ENCODE measurements at places on chromosomes 12 and 14. TPM values are rescaled to one million over a fixed set of nuclear protein-coding genes. Genes with fewer than 3 reads are reported as not detected.

SRRM4 gene
- not detected for total RNA-seq

TMTC2 gene
- total RNA-seq = 28.8 TPM

OR4E2 gene
- total RNA-seq = not detected

PTPRQ gene
- total RNA-seq = 0.66 TPM

FIGNL2 gene
- total RNA-seq = 0.29 TPM

DNA sequence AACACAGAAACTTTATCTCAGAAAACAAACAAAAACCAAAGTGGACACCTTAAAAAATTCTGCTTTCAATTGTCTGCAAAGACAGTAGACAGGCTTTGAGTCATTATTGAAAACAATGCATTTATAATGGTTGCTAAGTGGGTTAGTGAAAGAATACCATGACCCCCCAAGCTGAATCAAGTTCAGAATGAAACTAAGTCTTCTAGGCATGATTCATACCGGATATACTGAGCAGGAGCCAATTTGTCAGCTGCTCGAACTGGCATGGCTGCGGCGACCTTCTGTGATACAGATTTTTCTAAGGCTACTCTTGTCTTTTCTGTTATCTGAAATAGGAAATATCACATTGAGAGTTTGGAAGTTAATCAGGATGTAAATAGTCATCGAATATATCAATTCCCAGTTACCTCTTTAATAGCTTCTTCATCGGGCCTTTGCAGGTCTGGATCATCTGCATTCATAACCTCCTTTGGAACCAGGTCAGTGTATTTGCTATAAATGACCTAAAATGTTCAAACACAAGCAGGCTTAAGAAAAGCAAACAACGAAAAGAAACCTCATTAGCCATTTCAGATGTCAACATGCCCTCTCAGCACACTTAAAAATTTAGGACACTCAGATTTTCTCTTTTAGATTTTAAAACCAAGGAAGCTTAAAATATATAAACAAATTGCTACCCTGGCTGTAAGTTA, 22.3 kb downstream of the SNW1 start:
- H3K4me3 ChIP-seq = no peak overlapping the region
- no peak overlapping the region for H3K27ac ChIP-seq
- DNase-seq = no peak
- H3K4me1 ChIP-seq = no peaks in the 10 kb centered on the region
- H3K27me3 ChIP-seq = no peaks in the 10 kb centered on the region
- H3K36me3 ChIP-seq = peaks cover 6% of the 10 kb centered on the region

GRCh38 chr12:66647034-66647691, 31.7 kb downstream of the GRIP1 start:
- no peaks in the 10 kb centered on the region for H3K27me3 ChIP-seq
- DNase-seq = no peak
- H3K4me1 ChIP-seq = no peaks in the 10 kb centered on the region
- no peaks in the 10 kb centered on the region for H3K36me3 ChIP-seq
- H3K4me3 ChIP-seq = no peak overlapping the region

DNA sequence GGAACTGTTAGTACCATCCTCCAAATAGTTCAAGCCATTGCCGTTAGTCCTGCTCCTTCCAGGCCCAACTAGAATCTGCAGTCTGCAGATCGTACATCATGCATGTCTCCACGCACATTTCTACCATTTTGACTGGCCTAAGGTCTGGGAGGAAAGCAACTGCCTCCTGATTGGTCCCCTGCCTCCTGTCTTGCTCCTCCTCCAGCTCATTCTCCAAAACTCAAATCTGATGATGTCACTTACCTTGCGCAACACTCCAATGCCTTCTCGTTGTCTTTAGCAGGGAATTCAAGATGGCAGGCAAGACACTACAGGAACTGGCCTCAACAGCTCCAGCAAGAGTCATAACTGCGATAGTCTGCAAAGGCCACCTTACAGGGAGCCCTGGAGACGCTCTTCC, 9.7 kb upstream of the HCAR1 start:
- H3K4me3 ChIP-seq = no peak overlapping the region
- DNase-seq = no peak
- no peaks in the 10 kb centered on the region for H3K4me1 ChIP-seq
- no peak overlapping the region for H3K27ac ChIP-seq
- H3K36me3 ChIP-seq = no peaks in the 10 kb centered on the region

DNA sequence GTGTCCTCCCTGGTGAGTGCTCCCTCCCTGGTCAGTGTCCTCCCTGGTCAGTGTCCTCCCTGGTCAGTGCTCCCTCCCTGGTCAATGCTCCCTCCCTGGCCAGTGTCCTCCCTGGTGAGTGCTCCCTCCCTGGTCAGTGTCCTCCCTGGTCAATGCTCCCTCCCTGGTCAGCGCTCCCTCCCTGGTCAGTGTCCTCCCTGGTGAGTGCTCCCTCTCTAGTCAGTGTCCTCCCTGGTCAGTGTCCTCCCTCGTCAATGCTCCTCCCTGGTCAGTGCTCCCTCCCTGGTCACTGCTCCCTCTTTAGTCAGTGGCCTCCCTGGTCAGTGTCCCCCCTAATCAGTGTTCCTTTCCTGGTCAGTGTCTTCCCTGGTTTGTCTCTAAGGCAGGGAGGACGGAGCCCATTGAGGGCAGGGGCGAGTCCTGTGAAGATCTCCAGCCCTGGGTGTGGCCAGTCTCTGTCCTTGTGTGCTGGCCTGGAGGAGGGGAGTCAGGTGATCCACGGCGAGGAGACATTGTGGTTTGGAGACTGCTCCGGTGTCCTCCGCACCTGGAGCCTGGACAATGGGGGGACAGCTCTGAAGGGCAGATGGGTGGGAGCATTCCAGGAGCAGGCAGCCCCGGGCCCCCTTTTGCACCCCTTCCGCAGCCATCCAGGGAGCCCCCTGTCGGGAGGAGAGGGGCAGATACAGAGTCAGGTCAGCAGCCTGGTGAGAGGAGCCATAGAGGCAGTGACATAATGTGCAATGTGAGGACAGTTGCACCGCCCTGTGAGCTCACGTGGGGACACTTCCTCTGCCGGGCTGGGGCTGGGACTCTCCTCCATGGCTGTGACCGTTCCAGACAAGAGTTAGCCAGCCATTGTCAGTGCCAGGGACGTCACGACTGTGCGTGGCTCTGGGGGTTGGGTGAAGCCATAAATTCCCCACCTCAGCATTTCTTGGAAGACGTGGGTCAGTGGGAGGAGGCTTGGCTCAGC, 93.4 kb downstream of the ADGRD1 start:
- no peaks in the 10 kb centered on the region for H3K36me3 ChIP-seq
- H3K4me1 ChIP-seq = no peaks in the 10 kb centered on the region
- peak overlapping the region; percentile 63 for H3K27ac ChIP-seq
- H3K27me3 ChIP-seq = no peaks in the 10 kb centered on the region
- H3K4me3 ChIP-seq = no peak overlapping the region

GRCh38 chr14:69741055-69741454, 25.9 kb upstream of the SRSF5 start:
- H3K36me3 ChIP-seq = no peaks in the 10 kb centered on the region
- no peak overlapping the region for H3K27ac ChIP-seq
- H3K4me3 ChIP-seq = no peak overlapping the region
- H3K4me1 ChIP-seq = no peaks in the 10 kb centered on the region
- no peaks in the 10 kb centered on the region for H3K27me3 ChIP-seq

- no peak overlapping the region for H3K27ac ChIP-seq
- no peak for DNase-seq
- no peaks in the 10 kb centered on the region for H3K36me3 ChIP-seq
These were observed 175.9 kb downstream of the MON2 start for GRCh38 chr12:62642486-62642885.
